ENCODE measurements at places on chromosomes 13 and 19. TPM values are rescaled to one million over a fixed set of nuclear protein-coding genes. Genes with fewer than 3 reads are reported as not detected.

DNA sequence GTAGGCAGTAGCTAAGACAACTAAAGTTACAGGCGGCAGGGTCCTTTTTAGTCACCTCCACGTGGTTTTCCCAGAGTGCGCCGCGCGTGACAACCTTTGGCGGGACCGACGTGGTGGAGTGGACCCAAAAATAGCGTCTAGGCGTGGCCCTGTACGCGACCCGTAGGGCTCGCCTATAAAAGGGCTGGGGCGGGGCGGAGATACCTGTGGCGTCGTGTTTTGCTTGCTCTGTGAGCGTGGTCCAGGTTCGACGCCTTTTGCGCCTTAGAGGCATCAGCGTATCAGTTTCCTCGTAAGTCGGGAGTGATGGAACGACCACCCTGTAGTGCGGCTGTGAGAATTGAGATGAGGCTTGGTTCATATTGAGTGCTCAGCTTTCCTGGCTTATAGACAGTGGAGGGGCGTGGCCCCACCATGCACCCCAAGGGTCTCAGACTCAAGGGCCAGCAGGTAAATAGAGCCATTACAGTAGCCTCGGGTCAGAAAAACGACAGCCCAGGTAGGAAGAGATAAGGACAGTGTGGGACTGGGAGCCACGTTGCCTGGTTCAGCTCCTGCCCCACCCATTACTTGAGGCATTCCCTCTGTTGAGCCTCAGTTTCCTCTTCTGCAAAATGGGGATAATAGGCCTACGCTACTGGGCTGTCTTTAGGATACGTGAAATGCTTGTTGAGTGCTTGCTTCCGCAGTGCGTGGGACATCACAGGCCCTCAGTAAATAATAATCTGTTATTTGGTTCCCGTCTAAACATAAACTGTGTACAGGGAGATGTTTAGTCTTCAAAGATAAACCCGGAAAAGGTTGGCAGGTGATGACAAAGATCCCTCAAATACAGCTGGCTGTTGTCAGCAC, 693 bp upstream of the TMED1 start:
- DNase-seq = peak; percentile 93

DNA sequence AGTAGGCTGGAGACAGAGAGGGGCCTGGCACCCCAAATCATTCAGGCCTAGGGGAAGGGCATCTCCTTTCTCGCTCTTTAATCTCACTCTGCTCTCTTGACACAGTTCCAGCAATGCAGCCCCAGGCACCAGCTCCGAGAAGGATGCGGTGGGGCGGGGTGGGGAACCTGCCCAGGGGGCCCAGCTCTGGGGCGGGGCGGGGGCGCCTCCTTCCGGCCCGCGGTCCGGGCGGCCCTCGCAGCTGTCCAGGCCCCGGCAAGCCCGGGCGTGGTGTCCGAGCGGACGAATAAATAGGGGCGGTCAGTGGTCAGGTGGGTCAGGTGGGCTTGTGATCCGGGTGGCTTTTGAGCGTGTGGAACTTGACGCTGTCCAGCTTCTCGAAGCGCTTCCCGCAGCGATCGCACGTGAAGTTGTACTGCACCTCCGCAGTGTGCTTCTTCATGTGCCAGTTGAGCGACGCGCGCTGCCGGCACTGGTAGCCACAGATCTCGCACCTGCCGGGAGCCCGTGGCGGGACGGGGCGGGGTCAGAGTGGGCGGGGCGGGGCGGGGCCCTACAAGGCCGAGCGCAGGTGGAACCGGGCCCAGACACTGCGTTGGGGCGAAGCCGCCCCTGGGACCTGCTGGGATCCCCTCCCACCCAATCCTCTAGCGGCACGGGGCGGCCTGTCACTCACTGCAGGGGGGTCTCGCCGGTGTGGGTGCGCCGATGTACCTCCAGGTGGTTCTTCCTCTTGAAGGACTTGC, 2.7 kb upstream of the ELAVL3 start:
- no peak for DNase-seq

DNA sequence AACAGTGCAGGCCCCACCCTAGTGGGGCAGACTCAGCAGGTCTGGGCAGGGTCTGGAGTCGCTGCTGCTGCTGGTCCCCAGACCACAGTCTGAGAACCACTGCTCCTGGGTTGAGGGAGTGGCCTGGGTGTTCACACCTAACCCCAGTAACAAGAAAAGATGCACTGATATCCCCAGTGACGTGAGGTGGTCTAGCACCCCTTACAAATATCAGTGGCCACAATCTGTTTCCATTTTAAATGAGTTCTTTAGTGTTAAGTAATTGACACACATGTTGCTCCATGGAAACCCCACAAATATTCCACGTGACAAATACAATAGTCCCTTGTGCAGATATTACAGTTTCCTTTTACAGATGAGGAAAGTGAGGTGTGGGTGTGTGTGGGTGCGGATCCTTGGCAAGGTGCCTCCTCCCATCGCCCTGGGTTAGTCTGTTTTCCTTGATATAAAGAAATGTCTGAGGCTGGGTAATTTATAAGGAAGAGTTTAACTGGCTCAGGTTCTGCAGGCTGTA, 96.3 kb upstream of the GPR183 start:
- DNase-seq = no peak

DNA sequence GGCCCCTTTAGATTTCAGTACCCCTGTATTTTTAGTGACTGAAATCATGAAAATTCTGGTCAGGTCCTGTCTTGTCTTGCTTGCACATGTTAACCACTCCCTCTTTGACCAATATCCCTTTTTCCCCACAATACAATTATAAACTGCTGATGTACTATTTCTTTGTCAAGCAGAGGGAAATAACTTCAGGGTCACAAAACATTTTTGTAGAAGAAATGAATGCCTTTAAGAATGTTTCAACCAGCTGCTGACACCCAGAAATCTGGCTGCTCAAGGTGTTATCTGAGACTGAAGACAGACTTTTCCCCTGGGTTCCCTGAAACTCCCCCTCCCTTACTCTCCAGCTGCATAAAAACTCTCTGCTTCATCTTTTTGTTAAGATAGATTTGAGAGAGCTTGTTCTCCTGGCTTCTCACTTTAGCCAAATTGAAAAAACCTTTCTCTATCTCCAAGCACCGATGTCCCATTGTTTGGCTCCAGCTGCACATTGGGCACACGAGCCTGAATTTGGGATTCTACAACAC, 18.4 kb upstream of the ACOD1 start:
- no peak for DNase-seq

DNA sequence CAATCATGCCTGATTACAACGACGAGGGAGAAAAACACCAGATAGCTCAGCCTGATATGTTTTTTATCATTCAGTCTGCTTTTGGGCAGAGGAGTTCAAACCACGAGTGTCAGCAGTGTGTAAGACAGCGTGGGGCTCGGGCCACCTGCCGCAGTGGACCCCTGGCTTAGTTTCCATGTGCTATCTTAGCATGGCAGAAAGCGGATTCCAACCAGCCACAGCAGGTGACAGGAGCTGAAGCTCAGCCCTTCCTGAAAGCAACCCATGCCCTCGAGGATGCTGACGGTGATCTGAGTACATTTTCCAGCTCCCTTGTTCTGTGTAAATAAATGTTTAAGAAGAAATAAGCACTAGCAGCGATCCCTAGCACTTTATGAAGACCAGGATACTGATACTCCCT, 32.2 kb upstream of the MBNL2 start:
- no peak for DNase-seq

DNA sequence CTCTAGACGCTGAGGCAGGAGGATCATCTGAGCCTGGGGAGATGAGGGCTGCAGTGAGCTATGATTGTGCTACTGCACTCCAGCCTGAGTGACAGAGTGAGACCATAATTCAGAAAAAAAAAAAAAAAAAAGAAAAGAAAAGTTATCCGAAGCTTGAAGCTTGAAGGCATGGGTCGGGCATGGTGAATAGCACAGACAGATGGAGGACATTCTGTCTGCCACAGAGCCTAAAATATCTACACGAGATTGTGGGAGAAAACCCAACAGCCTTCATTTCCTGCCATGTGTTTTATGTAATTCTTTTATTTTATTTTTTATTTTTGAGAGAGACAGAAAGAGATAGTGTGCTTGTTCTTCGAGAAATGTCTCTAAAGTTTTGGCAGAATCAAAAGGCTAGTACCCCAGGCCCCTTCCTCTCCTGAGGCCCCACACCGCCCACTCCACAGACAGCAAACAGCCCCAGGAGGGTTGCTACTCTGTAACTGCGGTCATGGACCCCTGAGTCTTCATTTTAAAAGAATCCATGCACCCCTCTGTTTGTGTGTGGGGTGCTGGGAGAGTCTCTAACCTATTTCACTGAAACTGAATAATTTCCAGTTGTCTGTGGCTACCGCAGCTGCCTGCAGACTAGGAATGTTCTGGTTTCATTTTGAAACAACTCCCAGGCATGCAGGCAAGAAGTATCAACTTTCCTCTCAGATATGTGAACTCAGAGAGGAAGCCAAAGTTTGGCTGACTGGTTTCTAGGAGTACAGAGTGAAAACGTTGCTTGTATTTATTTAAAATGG, 38.4 kb upstream of the RCBTB2 start:
- no peak for DNase-seq

- DNase-seq = no peak
Measured at GRCh38 chr13:62375653-62376052, 960.0 kb upstream of the PCDH20 start.

- no peak for DNase-seq
Measured at GRCh38 chr13:94427313-94427953, 52.0 kb downstream of the DCT start.

- DNase-seq = no peak
Measured at GRCh38 chr13:84705982-84706710, 823.9 kb upstream of the SLITRK1 start.

The KLK12 gene
- not detected for polyA plus RNA-seq

The PPP1R12C gene
- polyA plus RNA-seq = 70.2 TPM
